T-cell (primary cell): ENCODE measurements at places on chromosomes 1 and 21. TPM values are rescaled to one million over a fixed set of nuclear protein-coding genes. Genes with fewer than 3 reads are reported as not detected.

The APOBEC4 gene
- not detected for total RNA-seq

The MYOG gene
- total RNA-seq: not detected

The SLC30A2 gene
- total RNA-seq: 0.13 TPM

The CELA2B gene
- not detected for total RNA-seq

The BCAN gene
- total RNA-seq: not detected

The TNNT2 gene
- total RNA-seq: not detected

The BRINP3 gene
- total RNA-seq: not detected

The GBP2 gene
- total RNA-seq: 127 TPM

The RIMS3 gene
- 2.9 TPM for total RNA-seq

The ADAM30 gene
- not detected for total RNA-seq

The PTPRC gene
- total RNA-seq: 946 TPM

The S100A7A gene
- not detected for total RNA-seq

The UBE2G2 gene
- 157 TPM for total RNA-seq

The IFNLR1 gene
- 7.0 TPM for total RNA-seq

The SMCP gene
- total RNA-seq: not detected

The C1QA gene
- total RNA-seq: not detected

The ATP1A2 gene
- total RNA-seq: 0.26 TPM

The NUP210L gene
- 0.10 TPM for total RNA-seq

The SLAMF1 gene
- total RNA-seq: 30.7 TPM

The HUNK gene
- 0.35 TPM for total RNA-seq

The KIRREL1 gene
- 0.20 TPM for total RNA-seq

The GREM2 gene
- 1.6 TPM for total RNA-seq

The VTCN1 gene
- not detected for total RNA-seq

The KRTAP23-1 gene
- total RNA-seq: not detected

The LRRC71 gene
- total RNA-seq: not detected

The LRRC8C gene
- total RNA-seq: 33.4 TPM

The AGO1 gene
- 26.9 TPM for total RNA-seq

The DRAM2 gene
- 35.5 TPM for total RNA-seq

The ERRFI1 gene
- 1.5 TPM for total RNA-seq

The KIF14 gene
- 0.03 TPM for total RNA-seq

The C1orf74 gene
- 1.3 TPM for total RNA-seq

The NUDT4B gene
- 1.9 TPM for total RNA-seq
